Hematopoietic multipotent progenitor cell treated with erythropoietin and hydrocortisone succinate and interleukin-3 and kit ligand, for 6 days (in vitro differentiated cells): ENCODE measurements at places on chromosomes 12 and 14.

DNA sequence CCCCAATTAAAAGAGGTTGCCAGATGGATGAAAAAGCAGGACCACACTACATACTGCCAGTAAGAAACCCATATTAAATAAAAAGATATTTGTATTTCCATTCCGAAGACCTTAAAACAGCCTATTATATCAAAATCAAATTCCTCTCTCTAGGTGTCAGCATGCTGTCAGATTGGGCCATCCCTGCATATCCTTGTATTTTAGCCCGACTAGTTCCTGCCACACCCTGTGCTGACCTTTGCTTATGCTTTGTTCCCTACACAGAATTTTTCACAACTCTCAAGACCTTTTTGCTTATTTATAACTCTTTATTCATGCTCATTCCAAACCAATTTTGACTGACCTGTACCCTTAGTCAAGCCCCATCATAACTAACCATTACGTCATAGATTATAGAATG is 12.8 kb downstream of the GSKIP start:
- DNase-seq = no peak

- no peak for DNase-seq
Measured at GRCh38 chr14:32408018-32408417, 78.9 kb downstream of the AKAP6 start.

- DNase-seq = peak; percentile 62
Measured at GRCh38 chr14:64388533-64389285, 556 bp downstream of the MTHFD1 start.

DNA sequence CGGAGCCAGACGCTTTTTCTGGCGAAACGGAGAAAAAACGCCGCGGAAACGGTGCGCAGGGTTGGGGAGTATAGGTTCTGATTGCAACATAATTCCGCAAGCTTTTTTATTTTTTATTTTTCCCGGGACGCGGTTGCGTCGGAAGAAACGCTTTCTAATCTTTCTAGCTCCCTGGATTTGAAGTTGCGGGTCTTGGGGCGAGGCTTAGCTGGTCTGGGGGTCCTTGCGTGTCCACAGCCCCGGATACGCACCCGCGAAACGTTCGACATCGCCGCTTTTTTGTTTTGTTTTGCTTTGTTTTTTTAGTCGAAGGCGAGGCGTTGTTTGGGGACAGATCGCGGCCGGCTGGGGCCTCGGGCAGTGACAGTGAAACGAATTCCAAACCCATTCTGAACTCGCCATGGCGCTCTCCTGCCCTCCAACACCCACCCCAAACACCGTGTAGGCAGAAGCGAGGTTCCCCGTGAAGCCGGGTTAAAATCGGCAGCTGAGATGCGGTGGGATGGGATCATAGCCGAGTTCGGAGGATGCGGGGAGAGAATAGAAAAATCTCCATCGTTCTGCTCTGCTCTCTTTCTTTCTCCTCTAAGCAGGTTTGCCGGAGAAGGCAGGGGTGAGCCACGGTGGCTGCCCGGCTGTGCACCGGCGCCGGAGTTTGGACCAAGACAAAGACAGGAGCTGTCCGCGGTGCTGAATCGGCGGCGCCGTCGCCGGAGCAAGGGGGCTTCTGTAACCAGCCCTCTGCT is 8.1 kb upstream of the LHX5 start:
- DNase-seq = peak; percentile 65

GRCh38 chr12:105064564-105065178 is 19.6 kb downstream of the ALDH1L2 start:
- DNase-seq = no peak

DNA sequence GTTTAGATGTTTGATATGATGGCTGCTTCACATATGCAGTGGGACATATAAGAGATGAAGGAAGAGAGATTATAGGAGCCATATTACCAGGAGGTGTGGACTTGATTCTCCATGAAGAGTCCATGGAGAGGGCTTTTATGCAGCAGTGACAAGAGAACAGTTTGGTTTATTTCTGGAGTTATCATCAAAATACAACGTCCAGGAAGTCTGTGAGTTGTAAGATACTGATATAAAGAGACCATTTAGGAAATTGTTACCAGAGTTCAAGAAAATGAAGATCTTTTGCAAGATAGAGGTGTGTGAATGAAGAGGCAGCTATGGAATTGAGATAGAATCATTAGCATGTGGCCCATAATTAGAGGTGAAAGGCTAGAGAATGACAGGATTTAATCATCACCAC is 431.7 kb downstream of the NPAS3 start:
- peak; percentile 23 for DNase-seq

GRCh38 chr12:93698307-93699092 is 21.3 kb downstream of the CRADD start:
- no peak for DNase-seq

- no peak for DNase-seq
Measured at GRCh38 chr12:67331123-67331522, 62.0 kb downstream of the CAND1 start.

DNA sequence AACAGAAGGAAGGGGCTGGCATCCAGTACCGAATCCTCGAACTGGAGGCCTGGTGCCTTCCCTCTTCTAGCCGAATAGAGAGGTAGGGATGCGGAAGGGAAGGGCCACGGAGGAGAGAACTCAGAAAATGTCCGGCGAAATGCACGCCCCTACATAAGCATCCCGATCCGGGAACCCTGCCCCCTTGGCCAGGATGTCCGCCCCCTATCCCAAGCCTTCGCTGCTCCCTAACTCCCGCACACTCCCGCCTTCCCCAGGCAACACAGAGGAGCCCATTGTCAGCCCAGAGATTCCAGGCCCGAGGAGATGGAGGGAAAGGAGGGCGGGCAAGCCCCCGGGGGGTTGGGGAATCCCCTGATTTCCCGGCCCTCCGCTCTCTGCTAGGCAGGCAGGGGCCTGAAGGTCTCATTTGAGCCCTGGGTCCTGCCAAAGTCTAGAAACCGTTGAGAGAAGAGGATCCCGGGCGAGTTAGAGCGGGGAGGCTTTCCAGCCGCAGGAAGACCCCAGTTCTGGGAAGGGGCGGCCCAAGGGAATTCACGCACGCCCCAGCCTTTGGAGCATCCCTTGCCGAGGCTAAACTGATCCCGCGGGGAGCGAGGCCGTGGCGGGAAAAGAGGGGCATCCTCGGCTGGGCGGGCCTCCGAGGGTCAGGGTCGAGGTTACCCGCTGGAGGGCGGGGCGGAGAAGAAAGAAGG is 569 bp upstream of the ARHGEF40 start:
- peak; percentile 21 for DNase-seq

DNA sequence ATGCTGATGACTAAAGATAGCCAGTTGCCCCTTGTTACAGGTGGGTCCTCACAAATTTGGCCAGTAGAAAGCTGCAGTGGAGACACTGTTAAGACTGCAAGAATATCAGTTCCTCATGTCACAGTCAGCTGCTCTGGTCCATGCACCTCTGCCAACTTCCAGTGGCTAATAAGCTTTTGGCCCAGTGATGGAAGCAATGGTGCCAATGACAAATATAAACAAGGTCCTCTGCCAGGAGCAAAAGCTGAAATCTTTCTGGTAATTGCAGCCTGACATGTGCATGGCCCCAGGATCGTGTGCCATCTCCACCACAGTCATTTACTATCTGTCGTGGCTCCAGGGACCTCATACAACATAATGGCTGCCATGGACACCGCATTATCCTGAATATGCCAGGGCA is 85.4 kb upstream of the TMEM260 start:
- DNase-seq = no peak

GRCh38 chr14:68758301-68758700 is 34.6 kb downstream of the ZFP36L1 start:
- DNase-seq = peak; percentile 68

DNA sequence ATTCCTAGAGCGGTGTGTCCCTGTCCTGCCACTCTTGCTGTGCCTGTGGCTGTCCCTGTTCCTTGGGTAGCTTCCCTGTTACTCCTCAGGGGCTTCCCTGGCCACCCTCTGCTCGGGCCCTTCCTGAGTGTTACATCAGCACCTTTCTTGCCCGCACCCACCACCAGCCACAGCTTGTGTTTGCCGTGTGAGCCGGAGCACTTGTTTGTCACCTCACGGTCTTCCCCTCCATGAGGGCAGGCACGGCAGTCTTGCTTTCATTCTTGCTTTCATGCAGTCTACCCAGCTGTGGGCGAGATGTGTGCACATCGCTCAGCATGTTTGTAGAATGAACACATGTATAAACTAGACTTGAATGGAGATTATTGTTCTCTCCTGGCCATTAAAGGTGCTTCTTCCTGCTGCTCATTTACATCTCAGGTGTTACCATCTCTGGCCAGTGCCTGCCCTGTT is 42.0 kb downstream of the TRAF3 start:
- no peak for DNase-seq

GRCh38 chr12:64186789-64187188 is 35.3 kb downstream of the KICS2 start:
- no peak for DNase-seq

DNA sequence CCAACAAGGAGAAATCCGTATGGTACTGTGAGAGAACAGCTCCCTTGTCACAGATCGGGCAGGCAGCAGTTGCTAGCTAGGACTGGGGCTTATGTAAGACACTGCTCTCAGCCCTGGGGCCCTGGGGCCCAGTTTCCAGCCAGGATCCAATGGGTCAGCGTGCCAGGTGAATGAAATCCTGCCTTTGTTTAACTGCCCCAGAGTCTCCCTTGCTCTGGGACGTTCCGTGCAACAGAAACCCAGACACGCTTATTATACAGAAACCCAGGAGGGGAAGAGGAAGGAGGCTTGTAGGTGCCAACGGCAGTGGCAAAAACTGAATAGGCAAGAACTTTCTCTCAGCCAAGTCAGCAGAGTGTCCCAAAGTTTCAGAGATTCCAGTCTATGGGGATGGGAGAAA is 110.6 kb downstream of the DIO2 start:
- DNase-seq = no peak

DNA sequence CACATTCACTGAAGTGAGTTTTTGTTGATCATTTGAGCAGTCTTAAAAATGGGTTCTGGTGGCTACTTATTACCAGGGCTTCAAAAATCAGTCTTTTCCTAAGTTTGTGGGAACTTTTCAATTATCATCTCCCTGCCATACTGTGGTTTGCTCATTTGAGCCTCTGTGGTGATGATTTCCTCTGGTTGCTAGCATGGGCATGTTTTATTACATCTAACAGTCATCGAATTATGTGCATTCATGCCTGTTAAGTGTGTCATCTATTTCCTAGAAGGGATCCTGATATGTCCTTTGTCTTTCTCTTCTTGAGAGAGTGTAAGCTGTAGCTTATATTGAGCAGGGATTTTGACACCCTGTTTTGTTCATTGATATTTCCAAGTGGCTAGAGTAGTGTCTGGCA is 116.8 kb downstream of the WIF1 start:
- no peak for DNase-seq

DNA sequence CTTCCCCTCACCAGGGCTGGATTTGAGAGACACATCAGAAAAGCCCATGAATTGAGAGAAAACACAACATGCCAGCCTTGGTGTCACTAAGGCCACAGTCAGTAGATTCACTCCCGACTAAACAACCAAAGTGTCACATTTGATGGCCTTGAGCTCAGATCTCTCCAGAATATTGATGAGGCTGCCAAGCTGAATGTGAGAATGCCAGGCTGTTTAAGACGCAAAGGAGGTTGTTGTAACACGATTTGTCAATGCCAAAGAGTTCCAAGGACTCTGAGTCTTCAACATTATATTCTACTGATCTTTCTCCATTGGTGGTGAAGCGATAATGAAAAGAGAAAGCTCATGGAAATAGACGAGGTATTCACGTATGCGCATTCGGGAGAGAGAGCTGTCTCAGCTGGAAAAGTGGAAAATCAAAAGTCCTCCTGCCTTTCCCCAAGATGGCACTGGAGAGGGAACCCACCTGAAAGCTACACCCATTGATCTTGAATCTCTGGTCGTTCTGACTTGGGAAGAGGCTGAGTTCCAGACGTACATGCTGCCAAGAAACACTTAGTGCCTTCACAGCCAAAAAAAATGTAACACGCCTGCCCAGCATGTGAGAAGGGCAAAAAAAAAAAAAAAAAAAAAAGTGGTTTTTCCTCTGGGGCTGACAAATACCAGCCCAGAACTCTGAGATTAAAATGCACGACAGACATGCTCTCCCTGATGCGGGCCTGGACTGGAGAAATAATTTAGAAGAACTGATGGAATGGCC is 1159.6 kb downstream of the VRK1 start:
- DNase-seq = no peak

GRCh38 chr12:26786865-26787514 is 46.0 kb downstream of the ITPR2 start:
- DNase-seq = no peak

DNA sequence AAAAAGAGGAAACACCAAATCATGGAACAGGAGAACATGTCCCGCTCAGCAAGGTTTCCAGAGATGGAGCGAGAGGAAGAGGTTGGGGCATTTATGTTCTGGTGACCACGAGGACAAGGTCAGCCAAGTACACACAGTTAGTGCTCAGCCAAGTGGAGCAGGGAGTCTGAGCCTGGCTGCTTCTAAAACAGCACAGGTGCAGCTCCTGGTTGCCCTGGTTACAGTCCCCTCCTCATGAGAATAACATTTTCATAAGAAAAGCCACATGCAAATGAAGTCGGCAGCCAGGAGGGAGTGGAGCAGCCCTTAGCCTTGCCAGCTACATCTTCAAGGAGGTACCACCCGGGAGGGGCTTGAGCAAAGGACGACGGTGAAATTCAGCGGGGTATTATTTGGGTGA is 81.8 kb downstream of the NOS1 start:
- no peak for DNase-seq

DNA sequence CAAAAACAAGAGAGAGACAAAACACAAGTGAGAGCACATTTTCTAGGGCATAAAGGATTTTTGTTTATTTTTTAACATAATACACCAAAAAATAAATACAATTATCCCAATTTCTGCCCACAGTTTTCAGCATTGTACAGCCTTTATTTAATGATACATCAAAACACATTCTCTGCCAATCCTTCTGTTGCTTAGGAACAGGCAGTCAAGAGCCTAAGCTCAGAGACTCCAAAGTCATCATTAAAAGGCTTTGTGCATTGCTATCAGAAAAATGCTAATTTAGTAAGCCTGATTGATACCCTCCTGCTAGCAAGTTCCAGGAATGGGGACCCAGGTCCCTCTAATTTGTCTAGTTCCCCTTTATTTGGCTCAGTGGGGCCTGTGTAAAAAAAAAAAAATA is 536.5 kb downstream of the RPS29 start:
- no peak for DNase-seq

- DNase-seq = no peak
Measured at GRCh38 chr12:25328072-25328712, 77.5 kb upstream of the KRAS start.

DNA sequence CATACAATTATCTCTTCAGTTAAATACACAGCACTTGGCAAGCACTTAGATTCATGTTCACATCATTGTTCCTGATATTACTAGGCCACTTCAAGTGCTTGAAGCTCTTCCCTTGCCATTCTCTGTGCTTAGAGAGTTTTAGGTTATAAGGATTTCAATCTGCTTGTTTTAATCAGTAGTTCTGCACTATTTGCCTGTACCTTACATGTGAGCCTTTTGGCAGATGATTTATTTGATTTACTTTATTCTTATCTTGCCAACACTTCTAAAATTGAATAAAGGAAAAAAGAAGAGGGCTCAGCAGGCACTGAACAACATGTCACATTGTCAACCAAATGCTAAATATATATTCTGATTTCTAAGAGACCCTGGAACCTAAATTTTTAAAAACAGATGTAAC is 363.8 kb upstream of the USP15 start:
- no peak for DNase-seq

GRCh38 chr12:103442182-103442555 is 53.6 kb downstream of the C12orf42 start:
- DNase-seq = no peak

GRCh38 chr14:101563654-101564443 is 2.6 kb downstream of the DIO3 start:
- no peak for DNase-seq

- peak; percentile 74 for DNase-seq
Measured at GRCh38 chr12:127749416-127749815, 517.6 kb upstream of the TMEM132C start.

- no peak for DNase-seq
Measured at GRCh38 chr12:22130671-22131070, 84.7 kb downstream of the CMAS start.
